ENCODE measurements at places on chromosomes 2 and 18.

DNA sequence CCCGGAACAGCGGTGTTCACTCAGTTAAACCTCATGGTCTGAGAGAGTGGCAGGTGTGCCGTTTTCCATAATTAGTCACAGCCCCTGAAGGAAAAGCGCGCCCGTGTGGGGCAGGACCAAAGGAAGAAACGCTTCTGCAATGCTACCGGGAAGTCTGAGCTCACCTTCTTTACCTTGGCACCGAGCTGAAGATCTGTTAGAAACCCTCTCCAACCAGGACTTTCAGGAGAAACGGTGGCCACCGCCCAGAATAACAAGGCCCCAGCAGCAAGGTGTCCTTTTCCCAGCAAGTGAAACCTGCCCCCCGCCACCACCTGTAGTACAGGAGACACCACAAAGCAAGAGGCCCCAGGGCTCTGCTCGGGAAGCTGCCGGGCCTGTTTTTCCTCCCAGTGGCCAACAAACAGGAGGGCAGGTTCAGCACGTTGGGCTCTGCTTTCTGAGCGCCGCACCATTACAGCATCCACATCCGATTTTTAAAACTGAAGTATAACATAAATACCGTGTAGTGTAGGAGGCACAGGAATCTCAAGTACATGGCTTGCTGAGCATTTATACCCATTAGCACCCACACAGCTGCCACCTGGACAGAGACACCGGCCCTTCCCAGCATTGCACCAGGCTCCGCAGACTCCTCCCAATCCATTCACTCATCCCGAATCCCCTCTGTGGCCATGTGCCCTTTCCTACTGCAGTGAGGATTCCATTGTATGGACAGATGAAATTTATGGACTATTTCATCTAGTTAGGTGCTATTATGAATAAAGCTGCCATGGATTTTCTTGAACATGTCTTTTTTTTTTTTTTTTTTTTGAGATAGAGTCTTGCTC, 121.8 kb upstream of the RIOK3 start:
- peak; percentile 70 for DNase-seq

GRCh38 chr2:177207101-177207500, 5.5 kb upstream of the HNRNPA3 start:
- no peak for DNase-seq

- no peak for DNase-seq
Measured at GRCh38 chr2:28352610-28353195, 40.0 kb upstream of the FOSL2 start.

- DNase-seq: no peak
Measured at GRCh38 chr2:10278029-10278762, 24.5 kb upstream of the HPCAL1 start.

DNA sequence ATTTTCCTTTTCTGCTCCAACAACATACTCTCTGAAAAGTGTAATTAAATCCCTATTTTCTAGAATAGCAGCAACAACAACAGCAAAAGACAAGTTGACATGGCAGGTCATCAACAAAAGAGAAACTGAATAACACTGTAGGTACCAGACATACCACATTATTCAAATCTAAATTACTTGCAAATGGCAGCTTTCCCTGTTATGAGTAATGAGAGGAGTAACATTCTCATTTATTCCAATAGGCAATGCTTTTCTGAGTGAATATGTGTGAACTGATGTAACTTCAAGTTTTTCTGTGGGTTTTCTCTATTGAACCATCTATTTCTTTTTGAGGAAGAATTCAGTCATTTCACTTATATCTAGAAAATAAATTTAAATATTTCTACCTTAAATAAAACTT, 501.5 kb downstream of the TRIB2 start:
- no peak for DNase-seq

DNA sequence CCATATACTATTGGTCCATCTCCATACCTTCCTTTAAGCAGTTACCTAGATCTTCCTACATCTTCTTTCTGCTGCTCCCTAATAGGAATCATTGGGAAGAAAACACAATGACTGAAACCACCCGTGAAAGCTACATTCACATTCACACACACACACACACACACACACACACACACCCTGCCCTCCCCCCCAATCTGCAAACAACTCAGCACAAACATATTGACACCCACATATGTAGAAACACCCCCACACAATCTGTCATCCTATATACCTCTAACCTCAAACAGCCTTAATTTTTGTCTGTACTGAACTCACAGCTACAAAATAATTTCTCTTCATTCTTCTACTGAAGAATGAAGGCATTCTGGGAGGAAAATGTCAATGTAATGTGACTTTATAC, 63.8 kb downstream of the KLF7 start:
- no peak for DNase-seq

- no peak for DNase-seq
Measured at GRCh38 chr18:35167857-35168256, 73.0 kb upstream of the ZNF397 start.

- DNase-seq: no peak
Measured at GRCh38 chr2:239225371-239225851, 175.4 kb downstream of the HDAC4 start.

GRCh38 chr2:27174638-27175037, 25.8 kb downstream of the TCF23 start:
- DNase-seq: no peak

Data from DMS153 (cell line).